ENCODE measurements at places on chromosomes 11 and 22.
A peak's percentile ranks its signal among the peaks of the same experiment; 100 is the strongest.

DNA sequence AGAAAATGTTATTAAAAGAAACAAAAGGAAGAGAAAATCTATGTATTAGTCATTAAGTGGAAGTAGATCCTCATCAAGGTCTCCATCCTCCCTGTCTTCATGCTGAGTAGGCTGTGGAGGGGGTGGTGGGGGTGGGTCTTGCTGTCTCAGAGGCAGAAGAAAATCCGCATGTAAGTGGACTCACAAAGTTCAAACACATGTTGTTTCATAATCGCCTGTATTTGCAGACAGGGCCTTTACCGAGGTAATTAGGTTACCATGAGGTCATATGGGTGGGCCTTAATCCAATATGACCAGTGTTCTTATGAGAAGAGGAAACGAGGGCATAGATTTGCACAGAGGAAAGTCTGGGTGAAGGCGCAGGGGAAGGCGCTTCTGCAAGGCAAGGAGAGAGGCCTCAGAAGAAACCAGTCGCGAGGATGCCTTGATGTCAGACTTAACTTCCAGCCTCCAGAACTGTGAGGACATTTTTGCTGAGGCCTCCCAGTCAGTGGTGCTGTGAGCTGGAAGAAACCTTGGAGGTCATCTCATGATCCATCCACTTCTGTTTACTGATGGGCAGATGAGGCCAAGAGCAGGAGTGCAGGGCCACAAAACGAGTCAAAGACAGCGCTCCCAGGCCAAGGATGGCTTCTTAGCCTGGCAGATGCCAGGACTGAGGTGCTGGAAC is 49.3 kb upstream of the THY1 start:
- no peak for DNase-seq

DNA sequence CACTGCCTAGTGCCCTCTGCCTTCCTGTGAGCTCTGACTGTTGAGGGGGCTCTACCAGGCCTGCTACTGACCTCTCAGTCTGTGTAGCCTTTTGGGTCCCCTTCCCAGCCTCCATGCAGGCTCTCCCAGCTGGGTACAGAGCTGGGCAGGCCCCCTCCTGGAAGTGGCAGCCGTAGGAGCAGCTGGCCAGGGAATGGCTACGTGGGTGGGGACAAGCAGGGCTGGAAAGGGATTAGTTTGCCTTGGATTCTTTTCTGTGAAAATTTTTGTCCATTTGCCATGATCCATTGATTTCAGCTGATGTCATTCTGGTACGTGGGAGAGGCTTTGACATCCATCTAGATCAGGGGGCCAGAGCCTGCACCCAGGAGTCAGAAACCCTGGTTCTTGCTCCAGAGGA is 23.9 kb upstream of the NECTIN1 start:
- no peak for DNase-seq

GRCh38 chr11:116065191-116065895 is 561.1 kb upstream of the CADM1 start:
- DNase-seq: no peak

GRCh38 chr22:41799486-41800347 is 762 bp upstream of the CCDC134 start:
- peak; percentile 62 for DNase-seq

DNA sequence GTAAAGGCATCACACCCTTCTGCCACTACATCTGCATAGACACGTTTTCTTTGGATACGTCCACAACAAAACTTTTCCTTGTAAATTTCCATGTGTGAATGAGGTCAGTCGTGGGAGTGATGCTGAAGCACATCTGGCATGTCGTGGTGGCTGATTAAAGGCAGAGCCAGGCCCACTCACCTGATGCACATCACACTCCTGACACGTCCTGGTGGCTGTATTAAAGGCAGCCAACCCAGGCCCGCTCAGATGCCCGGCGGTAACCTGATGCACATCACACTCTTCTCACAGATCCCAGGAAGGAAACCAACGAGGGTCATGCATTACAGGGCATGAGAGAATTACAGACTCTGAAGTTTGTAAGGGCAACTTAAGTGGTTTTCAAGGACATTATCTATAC is 321.6 kb upstream of the B3GAT1 start:
- DNase-seq: no peak

DNA sequence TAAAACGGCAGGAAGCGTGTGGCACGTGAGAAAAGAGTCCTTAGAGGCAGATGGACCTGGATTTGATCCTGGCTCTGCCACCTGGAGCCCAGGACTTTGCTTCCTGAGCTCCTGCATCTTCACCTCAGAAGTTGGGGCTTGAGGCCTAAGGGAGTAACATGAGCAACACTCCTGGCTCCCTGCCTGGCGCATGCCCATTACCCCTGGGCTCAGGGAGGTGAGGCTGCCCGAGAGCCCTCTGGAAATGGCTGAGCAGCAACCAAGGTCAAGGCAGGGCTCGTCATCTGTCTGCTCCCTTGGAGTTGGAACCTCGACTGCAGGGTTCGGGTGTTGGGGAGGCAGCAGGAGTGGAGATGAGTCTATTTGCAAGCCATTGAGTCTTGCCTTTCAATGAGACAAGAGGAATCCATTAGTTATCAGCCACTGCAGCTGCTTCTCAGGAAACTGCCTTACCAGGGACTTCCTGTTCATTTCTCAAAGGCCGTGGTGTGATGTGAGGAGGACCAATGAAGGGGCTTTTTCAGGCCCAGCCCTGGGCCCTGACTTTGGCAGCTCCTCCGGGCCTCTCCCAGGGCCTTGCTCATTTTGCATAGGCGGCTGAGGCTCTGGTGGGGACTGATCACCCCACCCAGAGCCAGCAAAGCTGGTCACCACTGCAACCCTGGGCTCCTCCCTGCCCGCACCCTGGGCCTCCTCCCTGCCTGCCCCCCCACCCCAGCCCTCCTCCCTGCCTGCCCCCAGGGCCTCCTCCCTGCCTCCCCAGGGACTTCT is 6.4 kb downstream of the FADS2 start:
- peak; percentile 54 for DNase-seq

DNA sequence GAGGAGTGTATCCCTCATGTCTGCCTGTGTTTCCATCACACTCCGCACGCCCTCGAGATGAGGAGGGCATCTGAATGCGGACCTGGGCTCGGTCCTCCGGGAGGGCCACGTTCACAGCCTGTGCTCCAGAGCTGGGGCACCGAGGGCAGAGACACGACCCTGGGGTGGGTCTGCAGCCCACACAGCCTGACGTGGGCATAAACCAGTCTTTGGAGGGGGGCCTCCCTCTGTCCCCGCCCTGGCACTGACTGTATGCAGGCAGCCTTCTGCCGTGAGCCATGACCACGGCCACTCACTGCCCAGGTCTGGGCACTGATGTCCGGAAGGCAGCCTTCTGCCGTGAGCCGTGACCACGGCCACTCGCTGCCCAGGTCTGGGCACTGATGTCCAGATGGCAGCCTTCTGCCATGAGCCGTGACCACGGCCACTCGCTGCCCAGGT is 1425.1 kb downstream of the BRD1 start:
- DNase-seq: no peak

DNA sequence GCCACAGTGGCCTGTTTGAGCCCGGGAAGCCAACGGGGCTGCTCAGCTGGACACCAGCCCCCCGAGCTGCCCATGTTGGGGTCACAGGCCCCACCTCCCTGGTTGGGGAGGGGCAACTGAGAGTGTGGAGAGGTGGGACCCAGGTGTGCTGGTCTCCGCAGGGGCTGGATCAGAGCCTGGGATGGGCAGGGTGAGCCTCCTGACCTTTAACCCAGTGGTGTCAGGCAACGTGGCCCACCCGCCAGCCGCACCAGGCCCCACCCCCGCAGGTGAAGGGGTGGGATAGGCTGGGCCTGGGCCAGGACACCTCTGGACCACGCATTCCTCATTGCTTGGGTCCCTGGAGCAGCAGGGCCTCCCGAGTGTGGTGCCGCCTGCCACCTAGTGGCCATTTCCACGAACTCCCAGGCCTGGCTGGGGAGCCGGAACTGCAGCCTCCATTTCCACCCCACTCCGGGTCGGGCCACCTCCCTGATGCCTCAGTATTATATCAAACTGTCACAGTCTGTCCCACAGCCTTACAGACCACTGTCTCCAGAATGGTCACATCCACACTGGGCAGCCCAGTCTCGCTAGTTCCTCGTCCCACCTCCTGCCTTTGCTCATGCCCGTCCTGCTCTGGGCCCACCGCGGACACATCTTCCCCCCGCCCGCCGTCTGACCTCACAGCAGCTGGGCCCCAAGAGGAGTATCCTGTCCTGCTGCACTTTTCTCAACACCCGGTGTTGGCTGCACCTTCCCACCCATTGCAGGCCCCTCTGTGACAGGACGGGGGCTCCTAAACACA is 13.3 kb upstream of the PPP6R3 start:
- peak; percentile 89 for DNase-seq

GRCh38 chr11:3139086-3139440 is 26.0 kb downstream of the OSBPL5 start:
- no peak for DNase-seq

- no peak for DNase-seq
Observed at GRCh38 chr22:39494471-39495120, 7.5 kb upstream of the MIEF1 start.

DNA sequence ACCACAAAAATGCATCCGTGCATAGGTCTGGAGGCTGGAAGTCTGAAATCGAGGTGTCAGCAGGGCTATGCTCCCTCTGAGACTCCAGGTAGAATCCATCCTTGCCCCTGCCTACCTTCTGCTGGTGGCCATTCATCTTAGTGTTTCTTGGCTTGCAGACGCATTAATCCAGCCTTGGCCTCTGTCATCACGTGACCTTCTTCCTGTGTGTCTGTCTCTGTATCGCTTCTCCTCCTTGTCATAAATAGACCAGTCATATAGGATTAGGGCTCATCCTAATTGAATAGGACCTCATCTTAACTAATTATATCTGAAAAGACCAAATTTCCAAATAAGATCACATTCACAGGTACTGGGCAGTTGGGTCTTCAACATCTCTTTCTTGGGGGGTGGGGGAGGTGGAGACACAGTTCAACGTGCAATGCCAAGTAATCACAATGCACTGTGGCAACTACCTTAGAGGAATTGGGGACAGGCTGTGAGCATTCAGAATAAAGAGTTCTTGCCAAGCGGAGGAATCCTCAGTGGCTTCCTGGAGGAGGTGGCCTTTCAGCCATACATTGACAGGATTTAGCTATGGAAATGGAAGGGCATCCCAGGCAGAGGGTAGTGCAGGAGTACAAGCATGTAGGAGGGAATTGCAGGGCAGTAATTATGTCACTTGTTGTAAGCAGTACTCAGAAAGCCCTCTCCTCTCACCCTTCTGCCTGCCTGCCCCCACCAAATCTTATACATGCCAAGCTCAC is 96.2 kb upstream of the SYT13 start:
- no peak for DNase-seq

DNA sequence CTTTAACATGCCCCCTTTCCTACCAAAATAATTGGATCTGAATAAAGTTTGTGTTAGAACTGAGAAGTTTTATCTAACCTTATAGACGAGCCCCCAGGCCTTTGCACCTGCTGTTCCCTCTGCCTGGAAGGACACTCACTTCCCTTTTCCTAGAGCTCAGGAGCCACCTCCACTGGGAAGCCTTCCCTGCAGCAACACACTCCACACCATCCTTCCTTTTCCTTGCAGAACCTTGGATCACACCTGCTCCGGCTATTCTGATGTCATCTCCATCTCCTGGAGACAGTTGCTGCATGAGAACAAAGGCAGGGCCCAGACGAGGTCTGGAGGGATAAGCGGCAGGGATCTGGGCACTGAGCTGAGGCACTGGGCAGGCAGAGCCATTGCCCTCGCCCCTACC is 22.6 kb upstream of the MYOD1 start:
- DNase-seq: no peak

- DNase-seq: no peak
Observed at GRCh38 chr11:75076671-75077070, 20.0 kb downstream of the OR2AT4 start.

DNA sequence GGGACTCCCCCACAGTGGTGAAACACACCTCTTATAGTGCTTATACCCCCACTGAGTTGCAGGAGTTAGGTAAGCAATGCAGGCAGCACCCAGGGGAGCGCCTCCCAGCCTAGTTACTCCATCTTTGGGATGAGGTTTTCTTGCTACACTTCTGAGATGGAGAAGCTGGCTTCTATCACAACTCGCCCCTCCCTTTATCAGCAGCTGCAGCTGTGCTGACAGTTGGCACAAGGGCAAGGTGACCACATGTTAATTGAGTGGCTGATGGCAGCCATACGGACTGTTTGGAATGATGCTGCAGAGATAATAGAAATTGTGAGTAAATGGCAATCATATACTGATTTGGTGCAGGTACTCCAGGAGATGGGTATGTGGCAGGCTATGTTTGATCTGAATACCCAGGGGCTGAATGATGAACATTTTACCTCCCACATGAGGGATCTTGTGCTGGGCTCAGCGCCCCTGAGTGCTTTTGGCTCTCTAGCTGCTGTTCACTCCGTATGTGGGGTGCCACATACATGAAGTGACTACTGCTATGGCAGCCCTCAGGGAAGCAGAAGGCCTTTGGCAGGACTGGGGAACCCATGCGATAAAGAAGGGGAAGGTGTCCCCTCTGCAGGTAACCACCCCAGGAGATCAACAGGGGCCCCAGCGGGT is 29.2 kb upstream of the KCNA4 start:
- DNase-seq: no peak

- DNase-seq: no peak
Observed at GRCh38 chr11:103610435-103610834, 426.0 kb upstream of the DDI1 start.

DNA sequence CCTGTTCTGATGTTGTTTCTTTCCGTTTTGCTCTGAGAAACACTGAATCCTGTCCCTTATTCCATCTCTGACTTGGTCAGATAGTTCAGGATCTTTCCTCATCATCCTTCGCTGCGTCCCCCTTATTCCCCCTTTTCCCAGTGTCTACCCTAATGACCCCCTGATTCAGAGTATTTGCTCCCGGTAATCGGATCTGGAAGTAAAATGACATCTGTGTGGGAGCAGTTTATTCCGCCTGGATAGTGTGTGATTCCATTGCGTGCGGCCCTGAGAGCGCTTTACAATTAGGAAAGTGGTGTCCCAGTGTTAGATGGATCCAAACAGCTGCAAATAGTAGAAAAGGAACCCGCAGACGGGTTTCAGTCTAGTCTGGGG is 606 bp downstream of the DRG1 start:
- DNase-seq: peak; percentile 27

DNA sequence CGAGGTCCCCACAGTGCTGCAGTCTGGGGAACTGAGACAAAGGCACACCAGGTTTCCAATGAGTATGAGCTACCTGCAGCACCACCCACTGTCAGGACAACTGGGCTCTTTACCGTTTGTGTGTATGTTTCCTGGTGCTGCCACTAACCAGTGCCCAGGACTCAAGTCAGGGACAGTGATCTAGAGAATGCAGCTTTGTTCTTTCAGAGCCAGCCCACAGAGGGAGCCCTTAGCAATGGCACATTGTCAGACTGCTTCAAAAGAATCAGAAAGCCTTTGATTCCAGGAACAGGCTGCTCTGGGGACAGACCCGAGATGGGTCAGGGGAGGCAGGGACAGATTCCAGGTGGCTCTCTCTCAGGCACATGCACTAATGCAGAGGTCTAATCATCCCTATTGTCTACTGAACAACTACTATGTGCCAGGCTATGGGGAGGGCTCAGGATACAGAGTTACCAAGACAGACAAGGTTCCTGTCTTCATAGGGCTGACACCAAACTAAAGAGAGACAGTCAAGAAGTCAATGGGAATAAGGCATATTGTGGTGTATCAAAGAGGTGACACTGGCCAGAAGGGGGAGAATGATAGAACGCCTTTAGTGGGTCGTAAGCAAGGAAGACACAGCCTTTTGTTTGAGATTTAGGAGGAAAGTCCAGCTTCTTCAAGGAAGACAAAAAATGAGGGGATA is 103.7 kb downstream of the VPREB1 start:
- no peak for DNase-seq

Data from AG08396 (cell line).